ENCODE measurements at places on chromosomes 11 and 22.

DNA sequence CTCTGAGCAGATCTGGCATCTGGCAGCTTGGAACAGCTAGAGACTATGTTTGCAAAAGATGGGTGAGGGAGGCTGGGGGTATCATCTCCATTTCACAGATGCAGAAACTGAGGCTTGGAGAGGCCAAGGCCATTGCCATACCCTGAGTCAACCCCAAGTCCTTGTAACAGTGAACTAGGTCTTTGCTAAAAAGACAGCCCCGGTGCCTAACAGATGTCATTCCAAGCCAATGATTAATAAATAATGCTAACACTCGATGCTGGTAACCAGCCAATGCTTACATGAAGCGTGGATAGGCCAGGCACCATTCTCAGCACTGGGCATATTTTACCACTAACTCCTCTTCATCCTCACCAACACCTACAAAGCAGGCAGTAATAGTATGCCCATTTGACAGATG lies 164.0 kb downstream of the MN1 start:
- DNase-seq = no peak

DNA sequence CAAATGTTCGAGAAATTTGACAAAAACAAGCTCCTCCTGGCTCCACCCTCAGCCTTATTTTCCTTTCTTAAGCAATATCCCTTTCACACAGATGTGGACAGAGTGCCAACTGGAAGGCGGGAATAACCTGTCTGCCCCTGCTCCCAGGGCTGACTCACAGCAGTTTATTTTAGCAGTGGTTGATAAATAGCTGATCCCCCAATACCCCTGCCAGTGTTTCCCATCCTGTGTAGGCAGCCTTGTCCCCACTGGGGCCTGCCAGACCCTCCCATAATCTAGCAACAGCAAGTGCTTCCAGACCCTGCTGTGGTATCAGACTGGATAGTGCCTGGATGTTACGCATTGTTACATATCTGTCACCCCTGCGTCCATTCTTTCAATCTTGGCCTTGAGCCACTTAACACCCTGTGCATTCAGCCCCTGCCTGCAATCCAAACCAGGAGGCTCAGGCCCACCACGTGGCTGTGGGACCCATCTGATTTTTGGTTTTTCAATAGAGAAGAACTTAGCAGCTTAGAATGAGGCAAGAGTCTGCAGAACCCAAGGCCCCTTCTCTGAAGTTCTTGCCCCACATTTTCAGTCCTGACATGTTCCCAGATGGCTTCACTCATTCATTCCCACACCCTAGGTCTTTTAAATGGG lies 53.7 kb downstream of the PARVA start:
- no peak for DNase-seq

DNA sequence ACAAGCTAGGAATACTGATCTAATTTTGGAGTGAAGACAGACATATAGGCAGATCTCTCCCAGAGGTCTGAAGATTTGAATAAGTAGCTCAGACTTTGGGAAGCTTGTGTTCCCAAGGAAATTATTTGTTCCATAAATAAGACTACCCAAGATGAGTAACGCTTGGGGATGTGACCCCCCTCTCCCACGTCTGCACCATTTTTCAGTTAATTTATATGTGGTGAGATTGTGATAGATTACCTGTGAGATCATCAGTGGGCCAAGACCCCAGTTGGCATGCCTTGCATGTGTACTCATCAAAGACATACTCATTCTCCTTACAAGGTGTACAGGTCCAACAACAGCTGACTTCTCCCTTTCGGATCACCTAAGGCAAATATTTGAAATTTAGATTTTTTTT lies 252.8 kb upstream of the CTSC start:
- DNase-seq = no peak

GRCh38 chr11:76291576-76292526 lies 85.5 kb upstream of the WNT11 start:
- no peak for DNase-seq

GRCh38 chr11:117011541-117011898 lies 86.7 kb downstream of the SIK3 start:
- DNase-seq = no peak

GRCh38 chr22:44330744-44331660 lies 18.3 kb upstream of the SHISAL1 start:
- DNase-seq = no peak

GRCh38 chr11:118092907-118093571 lies 6.3 kb upstream of the SMIM35 start:
- DNase-seq = no peak

GRCh38 chr11:68509066-68509465 lies 48.5 kb downstream of the PPP6R3 start:
- DNase-seq = no peak

DNA sequence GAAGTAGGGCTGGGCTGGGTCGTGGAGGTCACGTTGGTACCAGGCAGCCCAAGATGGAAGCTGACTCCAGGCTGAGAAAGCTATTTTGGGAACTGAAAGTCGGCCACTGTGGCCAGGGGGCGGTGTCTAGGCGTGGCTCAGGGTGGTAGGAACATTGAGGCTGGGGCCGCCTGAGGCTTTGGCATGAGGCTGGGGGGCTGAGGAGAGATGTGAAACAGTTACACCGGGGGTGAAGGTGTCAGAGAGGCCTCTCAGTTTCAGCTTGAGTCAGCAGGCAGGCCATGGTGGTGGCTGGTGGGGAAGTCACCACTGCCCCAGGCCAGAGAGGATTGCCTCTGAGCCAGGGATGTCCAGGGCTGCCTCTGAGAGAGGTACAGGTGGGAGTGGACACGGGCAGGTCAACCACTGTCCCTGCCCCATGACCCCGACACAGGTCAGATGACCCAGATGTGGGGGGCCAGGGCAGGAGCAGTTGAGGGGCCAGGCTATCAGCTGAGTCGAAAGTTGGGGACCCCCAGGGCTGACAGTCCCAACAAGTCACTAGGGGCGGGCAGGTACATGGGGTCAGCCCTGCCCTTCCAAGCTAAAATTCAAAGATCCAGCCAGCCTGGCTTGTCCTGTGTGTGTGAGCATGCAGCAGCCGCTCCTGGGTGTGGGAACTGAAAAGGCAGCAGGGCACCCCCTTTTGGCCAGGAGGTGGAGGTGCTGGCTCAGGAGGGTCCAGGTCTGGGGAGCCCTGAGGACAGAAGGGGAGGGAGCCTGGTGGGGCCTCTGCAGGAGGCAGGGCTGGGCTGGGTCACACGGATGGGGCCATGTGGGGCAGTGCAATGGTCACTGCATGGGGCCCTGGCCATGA lies 7.2 kb downstream of the KCNK7 start:
- DNase-seq = peak; percentile 37

GRCh38 chr22:44449061-44449682 lies 48.9 kb downstream of the RTL6 start:
- no peak for DNase-seq

GRCh38 chr11:87306262-87306851 lies 268.6 kb downstream of the TMEM135 start:
- DNase-seq = no peak

GRCh38 chr22:45239681-45240051 lies 1.0 kb downstream of the KIAA0930 start:
- DNase-seq = no peak

DNA sequence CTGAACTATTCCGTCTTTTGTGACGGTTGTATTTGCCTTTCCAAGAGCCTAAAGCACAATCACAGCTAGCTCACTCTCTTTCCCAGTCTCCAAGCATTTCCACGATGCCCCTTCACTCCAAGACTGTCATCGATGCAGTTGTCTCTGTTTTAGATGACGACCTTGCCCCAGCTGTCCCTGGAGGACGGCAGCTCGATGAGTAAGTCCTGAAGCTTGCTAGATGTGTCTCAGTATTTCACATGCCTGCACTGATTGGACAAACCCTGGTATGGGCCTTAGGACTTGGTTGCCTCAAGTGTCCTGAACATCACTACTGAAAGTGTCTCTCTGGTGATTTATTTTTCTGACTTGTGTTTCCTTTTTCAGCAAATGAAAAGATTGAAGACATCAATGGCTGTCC lies 129.9 kb downstream of the NAV2 start:
- no peak for DNase-seq

DNA sequence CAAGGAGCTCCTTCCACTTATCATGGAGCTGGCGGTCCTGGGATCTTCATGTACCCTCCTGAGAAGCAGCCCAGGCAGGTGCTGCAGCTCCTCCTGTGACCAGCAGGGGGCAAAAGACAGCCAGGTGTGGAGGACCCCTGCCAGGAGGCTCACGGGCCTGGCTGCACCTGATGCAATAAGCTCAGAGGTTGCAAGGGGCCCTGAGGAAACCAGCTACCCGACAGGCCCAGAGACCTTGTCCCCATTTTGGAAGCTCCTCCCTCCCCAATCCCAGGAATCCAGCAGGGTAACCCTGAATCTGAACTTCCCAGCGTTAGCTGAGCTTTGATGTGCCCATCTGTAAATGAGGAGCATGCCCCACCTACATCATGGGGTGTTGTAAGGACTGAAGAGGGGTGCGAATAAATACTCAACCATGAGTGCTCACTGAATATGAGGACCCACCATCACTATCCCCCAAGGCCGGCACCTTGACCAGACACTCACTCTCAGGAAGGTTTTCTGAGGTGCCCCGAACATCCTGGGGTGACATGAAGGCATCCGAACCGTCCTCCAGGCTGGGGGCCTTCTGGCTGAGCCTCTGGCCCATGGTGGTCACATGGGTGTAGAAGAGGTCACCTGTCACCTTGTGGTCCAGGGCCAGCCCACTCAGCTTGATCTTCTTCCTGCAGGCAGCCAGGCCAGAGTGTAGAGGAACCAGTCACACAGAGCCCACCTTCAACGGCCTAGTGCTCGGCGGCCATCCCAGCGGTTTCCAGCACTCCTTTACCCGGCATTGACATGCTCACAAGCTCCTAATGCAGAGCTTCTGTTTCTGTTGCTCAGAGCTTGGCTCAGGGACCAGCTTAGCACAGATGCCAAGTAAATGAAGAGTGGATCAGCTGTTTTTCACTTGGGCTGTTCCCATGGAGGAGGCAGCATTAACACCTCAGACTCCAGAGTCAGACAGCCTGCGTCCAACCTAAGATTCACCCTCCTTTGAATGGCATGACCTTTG lies 21.7 kb downstream of the SLC43A1 start:
- peak; percentile 81 for DNase-seq

DNA sequence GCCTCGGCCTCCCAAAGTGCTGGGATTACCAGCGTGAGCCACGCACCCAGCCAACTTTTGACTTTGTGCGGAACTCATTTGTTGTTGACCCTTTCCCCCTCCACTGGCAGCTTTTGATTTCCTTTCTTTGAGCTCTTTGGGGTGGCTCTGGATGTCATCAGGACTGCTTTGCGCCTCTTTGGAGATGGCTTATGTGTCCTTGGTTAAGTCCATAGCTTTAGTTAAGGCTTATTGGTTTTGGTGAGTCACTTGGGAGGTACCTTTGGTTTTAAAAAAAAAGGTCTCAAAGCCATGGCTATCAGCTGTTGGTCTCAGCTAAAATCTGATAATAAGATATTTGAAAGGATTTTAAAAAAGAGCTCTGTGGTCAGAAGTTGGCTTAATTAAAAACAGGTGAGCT lies 5.1 kb upstream of the ARSA start:
- no peak for DNase-seq

GRCh38 chr11:86592047-86592591 lies 80.3 kb downstream of the ME3 start:
- no peak for DNase-seq

DNA sequence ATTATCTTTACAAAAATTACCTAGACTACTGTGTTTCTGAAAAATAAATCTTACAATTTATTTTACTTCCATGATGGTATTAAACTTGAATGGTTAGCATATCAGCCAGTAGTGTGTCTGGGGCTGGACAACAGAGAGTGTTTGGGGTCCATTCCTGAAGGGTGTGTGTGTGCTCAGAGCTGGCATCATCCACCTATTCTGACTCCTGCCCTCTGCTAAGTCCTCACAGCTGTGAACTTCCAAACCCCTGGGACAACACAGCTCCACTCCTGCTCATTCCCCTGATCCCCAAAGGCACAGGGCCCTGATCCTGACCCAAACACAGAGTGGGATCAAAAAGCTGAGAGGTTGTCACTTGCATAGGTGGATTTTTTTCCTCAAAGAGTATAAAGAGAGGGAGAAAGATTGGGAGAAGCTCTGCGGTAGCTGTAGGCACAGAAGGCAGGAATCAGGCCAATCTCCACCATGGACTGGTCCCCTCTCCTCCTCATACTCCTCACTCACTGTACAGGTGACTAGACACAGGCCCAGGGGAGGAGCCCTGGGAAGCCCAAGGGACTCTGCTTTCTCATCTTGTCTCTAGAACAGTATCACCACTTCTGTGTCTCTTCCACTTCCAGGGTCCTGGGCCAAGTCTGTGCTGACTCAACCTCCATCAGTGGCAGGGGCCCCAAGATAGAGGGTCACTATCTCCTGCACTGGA lies 55.7 kb upstream of the TOP3B start:
- DNase-seq = no peak

GRCh38 chr11:13298765-13299164 lies 21.2 kb downstream of the BMAL1 start:
- DNase-seq = no peak

- no peak for DNase-seq
Observed at GRCh38 chr22:40898850-40899357, 37.0 kb upstream of the DNAJB7 start.

- no peak for DNase-seq
Observed at GRCh38 chr22:44999687-45000086, 10.1 kb downstream of the PHF21B start.

DNA sequence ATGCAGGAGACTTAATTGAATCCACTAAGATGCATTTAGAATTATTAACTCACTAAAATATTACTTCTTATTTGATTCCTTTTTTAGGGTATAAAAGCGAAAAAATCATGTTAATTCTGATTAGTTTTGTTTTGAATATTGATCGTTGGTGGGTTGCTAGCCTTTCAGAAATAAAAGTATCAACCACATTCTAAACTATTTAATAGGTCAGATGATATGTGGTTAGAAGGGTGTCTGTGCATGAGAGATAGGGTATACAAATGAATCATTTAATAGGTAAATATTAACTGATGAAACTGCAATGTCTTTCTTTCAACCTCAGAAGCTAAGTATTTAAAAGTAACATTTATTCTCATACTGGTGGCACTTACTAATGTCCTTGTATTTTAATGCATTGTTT lies 515.1 kb downstream of the CNTN5 start:
- no peak for DNase-seq

DNA sequence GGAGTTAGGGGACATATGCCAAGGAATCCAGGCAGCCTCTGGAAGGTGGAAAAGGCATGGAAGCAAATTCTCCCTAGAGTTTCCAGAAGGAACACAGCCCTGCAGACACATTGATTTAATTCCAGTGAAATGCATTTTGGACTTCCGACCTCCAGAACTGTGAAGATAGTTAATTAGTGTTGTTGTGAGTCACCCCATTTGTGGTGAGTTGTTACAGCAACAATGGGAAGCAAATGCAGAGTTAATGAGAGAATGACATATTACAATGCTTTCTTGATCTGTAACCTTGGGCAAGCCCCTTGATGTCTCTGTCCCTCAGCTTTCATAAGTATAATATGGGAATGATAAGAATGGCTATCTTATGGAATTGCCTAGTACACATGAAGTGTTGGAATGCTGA lies 178.7 kb downstream of the KIRREL3 start:
- no peak for DNase-seq

- no peak for DNase-seq
Observed at GRCh38 chr11:6681949-6682348, 1.2 kb downstream of the MRPL17 start.
